ENCODE measurements at places on chromosomes 1 and 21.

GRCh38 chr21:21019681-21020080 is 21.5 kb downstream of the NCAM2 start:
- no peak for DNase-seq

DNA sequence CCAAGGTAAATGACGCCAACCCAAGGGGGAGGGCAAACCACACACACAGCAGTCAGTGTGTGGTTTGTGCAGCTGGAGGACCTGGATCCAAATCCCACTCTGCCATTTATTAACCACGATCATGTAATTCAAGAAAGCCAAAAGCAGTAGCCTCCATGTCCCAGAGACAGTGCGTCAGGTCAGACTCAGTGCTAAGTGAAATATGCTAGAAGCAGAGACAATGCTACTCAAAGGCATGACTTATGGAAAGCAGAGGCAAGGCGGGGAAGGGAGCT is 13.6 kb downstream of the TTC39A start:
- no peak for DNase-seq

- peak; percentile 88 for DNase-seq
Observed at GRCh38 chr1:247548769-247549182, at the start of gene GCSAML. TSS of gene GCSAML (plus strand) at chr1:247549134. CDS start at chr1:247549192, 58 bp downstream.

DNA sequence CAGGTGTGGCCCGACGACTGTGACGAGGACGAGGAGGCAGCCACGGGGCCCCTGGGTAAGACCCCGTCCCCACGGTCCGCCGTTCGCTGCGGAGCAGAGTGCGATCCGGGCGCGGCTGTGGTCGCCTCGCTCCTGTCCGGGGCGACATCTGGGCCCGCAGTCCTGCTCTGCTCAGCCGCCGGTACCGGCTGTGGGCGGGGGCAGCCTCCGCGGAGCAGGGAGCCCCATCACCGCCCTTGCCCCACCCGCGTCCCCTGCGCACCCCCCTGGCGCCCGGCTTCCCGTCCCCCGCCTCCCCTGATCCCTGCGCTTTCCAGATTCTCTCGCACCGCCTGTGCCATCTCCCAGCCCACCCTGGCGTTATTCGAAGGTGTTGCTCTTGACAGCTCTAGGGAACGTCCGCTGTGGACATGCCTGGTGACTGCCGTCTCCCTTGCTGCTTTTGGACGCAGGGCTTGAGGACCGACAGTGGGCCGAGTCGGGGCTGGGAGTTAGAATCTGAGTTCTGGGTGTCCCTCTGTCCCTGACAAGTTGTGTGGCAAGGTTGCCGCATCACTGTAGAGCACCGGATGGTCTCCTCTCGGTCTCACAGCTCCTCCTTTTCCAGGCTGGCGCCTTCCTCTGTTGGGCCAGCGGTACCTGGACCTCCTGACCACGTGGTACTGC is 596 bp downstream of the TOR3A start:
- peak; percentile 21 for DNase-seq

DNA sequence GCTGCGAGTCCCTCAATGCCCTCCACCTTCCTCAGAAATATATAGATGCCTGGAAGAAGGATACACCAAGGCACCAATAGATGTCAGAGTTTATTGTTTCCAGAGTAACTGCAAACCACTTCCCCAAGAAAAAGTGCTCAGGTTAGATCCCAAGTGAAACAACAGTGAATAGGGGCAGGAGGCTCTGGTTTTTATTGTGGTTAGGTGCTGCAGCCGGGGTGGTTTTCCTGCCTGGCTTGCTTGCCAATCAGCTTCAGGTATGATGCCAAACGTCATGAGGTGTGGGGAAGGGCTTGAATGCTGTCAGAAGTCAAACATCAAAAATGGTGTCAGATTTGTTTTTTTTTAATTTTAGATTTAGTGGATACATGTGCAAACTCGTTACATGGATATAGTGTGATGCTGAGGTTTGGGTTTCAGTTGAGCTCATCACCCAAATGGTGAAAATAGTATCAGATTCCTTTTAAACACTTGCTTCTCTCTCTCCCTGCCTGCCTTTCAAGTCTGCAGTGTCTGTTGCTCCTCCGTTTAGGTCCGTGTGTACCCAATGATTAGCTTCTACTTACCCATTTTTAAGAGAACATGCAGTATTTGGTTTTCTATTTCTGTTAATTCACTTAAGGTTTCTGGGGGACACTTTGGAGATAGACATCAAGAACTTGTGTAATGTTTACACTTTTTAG is 1317.0 kb downstream of the MRPL39 start:
- DNase-seq: no peak

DNA sequence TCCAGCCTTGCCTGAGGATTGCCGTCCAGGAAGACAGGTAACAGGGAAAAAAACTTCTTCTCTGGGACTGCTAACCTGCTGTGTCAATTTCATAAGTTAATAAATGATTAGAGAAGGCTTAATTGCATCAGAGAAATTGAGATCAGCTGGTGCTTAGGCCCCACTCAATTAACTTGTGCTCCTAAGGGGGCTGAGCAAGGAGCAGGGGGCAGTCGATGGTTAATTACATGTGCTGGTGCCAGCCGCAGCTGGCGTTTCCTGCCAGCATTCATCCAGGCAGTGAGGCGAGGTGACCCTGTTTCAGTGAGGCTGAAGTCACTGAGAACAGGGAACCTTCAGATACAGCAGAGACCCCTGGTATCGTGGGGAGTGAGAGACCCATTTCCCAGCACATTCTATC is 60.0 kb downstream of the FAM163A start:
- no peak for DNase-seq

GRCh38 chr1:54486907-54487306 is 61.1 kb upstream of the ACOT11 start:
- no peak for DNase-seq

- DNase-seq: no peak
Observed at GRCh38 chr1:99662539-99663080, 16.7 kb downstream of the PALMD start.

- peak; percentile 97 for DNase-seq
Observed at GRCh38 chr1:52365746-52366516, at the start of gene CC2D1B. TSS of gene CC2D1B (minus strand) at chr1:52366205. CDS start at chr1:52364620, 1,585 bp downstream.

All from CD14-positive monocyte (primary cell).